ENCODE measurements at places on chromosomes 16 and 17. TPM values are rescaled to one million over a fixed set of nuclear protein-coding genes. Genes with fewer than 3 reads are reported as not detected.

ASPHD1 gene
- 1.2 TPM for total RNA-seq

PIRT gene
- not detected for total RNA-seq

SOCS1 gene
- 6.9 TPM for total RNA-seq

TMED6 gene
- total RNA-seq, result 1.5 TPM

DNA sequence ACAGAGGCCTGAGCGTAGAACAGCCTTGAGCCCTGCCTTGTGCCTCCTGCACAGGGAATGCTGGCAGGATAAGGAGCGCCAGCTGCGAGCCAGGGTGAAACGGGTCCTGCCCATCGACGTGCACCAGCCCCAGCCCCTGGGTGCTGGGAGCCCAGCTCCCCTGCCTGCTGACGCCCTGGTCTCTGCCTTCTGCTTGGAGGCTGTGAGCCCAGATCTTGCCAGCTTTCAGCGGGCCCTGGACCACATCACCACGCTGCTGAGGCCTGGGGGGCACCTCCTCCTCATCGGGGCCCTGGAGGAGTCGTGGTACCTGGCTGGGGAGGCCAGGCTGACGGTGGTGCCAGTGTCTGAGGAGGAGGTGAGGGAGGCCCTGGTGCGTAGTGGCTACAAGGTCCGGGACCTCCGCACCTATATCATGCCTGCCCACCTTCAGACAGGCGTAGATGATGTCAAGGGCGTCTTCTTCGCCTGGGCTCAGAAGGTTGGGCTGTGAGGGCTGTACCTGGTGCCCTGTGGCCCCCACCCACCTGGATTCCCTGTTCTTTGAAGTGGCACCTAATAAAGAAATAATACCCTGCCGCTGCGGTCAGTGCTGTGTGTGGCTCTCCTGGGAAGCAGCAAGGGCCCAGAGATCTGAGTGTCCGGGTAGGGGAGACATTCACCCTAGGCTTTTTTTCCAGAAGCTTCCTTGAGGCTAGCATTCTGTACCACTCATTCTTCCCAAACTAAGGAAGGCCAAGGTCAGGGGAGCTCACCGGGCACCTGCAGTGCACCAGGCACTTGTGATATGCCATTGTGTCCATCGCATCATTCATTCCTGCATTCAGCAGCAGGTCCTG, 1.9 kb downstream of the PNMT start:
- peak; percentile 41 for DNase-seq

- no peak for DNase-seq
Measured at GRCh38 chr16:50244504-50245416, 21.6 kb upstream of the ADCY7 start.

- DNase-seq, result no peak
Measured at GRCh38 chr17:82830249-82830661, 9.6 kb downstream of the ZNF750 start.

DNA sequence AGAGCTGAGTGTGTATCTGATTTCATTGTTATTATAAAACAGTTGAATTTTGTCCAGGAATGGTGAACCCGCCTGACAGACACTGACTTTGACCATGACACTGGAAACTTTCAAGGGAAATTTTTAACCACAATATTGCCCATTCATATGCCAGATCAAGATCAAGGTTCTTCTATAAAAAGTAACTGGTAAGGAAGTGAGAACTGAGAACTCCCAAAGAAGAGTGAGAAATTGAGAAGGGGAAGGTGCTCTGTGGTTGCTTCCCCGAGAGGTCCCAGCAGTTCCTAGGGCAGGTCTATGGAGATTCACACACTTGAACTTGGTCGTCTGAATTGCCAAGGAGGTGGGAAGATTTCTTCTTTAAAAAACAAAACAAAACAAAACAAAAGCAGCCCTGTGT, 27.3 kb downstream of the SLC6A4 start:
- no peak for DNase-seq

- peak; percentile 62 for DNase-seq
Measured at GRCh38 chr16:66549284-66550131, at the start of gene TK2. TSS of gene TK2 (minus strand) at chr16:66550122. CDS start at chr16:66550061, 61 bp downstream.

DNA sequence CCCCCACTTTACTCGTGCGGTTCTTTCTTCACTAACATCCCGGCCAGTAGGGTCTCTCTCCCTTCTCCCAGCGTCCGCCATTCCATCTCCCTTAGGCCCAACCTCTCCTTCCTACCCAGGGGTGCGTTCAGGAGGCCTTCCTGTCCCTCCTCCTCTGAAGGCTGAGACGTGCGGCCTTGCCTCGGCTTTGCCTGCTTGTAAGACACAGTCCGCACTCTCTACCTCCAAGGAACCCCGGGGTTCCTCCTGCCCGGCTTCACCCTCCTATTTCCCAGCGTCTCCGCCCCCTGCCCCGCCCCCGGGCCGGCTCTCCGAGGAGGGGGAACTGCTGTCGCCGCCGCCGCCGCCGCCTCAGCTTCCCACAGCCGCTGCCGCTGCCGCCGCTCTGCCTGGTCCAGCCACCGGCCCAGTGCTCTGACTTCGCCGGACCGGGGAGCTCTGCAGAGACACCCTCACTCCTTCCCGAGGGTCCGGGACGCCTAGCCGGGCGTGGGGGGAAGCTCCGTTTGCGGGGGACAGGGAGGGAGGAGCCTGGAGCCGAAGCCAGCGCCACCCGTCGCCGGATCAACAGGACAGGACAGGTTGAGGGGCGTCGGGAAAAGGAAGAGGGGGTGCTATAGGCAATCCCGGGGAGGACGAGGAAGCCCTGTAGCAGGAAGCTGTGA, 1.2 kb upstream of the FGF11 start:
- DNase-seq, result peak; percentile 69

GRCh38 chr16:10859658-10860057, 17.3 kb upstream of the CIITA start:
- DNase-seq, result no peak

GRCh38 chr17:81135505-81136278, 29.6 kb upstream of the PVALEF start:
- no peak for DNase-seq

DNA sequence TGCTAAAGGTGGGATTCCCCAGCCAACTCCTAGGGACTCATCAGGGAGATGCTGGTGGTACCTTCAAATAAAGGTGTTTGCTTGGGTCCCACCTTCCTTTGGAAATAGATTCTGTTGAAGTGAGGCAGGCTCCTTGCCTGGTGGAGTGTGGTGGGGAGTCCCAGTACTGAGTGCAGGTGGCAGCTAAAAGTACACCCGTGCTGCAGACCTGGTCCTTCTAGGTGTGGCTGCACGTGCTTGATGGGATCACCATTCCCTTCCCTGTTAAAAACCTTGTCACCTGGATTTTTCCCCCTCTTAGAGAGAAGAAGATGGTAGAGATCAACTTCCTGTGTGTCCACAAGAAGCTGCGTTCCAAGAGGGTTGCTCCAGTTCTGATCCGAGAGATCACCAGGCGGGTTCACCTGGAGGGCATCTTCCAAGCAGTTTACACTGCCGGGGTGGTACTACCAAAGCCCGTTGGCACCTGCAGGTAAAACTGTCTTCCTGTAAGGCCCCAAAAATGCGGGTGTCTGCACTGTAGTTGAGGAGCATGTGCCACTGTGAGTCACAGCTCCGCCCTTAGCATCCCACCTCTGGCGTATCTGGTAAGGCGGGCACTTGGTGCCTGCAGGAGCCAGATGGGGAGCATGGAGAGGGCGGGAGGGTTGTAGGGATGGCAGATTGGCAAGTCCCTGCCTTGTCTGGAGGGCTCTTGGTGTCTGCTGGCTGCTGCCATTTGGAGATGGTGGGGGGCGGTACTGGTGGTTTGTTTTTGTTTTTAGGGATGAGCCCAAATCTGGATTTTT, 34.0 kb downstream of the PLCD3 start:
- DNase-seq, result no peak

DNA sequence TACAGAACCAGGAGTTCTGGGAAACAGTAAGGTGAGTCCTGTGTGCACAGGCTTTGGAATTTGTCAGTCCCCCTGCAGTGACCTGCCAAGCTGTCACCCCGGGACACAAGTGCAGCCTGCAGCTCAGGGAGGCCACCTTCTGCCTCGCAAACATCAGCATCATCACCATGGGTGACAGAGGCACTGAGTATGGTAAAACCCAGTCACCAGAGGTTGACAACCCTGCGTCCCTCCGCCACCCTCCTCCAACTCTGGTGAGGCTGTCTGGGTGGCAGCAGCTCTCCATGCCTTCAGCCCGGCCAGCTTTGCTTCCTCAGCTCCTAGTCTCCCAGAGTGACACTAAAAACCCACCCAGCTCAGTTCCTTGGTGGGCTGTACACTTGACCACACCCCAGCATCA, 221.0 kb downstream of the CPPED1 start:
- no peak for DNase-seq

DNA sequence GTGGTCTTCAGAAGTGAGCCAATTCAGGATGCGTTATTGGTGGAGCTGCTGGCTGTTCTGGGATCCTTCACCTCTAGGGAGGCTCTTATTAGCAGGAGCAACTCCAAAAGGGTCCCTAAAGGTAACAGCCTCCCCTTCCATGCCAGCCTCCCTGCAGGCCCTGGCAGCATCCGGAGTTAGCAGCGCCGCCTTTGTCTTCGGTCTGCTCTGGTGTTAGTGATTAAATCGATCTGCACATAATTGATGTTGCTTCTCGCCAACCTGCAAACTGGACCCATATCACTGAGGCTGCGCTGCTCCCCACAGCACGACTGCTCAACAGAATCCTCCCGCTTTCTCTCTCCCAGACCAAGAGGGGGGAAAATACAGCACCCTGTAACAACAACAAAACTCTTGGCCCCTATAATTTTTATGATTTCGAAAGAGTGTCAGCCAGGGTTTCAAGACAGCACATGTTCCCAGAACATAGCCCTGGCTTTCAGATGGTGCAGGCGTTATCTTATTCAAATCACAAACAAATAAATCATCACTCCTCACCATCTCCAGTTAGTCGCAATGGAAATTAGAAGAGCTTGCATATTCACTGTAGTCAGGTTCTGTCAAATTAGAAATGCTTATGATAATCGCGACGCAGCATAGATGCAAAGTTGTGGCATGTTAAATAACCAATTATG, 76.0 kb downstream of the IRX3 start:
- DNase-seq, result no peak

DNA sequence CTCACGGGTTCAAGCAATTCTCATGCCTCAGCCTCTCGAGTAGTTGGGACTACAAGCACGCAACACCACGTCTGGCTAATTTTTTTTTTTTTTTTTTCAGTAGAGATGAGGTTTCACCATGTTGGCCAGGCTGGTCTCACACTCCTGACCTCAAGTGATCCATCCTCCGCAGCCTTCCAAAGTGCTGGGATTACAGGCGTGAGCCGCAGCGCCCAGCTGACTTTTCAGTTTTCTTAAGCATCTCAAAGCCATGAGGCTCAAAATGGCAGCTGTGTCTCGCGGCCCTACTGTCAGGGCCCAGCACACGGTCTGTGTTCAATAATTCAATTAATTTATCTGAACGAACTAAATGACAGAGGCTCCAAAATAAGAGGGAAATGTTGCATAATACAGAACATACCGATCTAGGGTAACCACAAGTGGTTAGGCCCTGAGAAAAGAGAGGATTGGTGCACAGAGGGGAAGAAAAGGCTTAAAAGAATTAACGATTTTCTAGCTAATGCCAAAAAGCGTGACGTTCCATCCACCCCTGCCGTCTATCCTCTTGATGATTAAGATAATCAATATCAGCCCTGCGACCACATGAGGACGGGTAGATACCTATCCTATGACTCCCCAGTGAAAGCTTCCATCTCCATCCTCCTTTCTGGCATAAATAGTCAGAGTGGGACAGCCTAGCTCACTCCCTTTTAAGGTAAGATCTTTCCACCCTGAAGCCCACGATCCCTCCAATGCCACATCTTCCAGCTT, 136.9 kb downstream of the SLC39A11 start:
- DNase-seq, result no peak

DNA sequence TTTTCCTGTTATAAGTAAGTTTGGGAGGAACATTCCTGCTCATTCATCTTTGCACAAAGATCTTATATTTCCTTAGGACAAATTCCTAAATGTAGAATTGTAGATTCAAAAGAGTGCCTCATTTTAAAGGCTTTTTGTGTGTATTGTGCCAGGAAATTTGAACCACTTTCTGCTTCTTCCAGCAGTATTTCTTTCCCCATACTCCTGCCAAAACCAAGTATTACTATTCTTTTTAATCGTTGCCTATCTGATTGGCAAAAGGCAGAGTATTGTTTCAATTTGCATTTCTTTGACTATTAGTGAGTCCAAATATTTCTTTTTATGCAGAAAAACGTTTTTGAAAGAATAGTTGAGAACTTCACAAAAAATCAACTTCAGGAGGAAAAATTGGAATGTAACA, 9.3 kb downstream of the ANKS4B start:
- DNase-seq, result no peak

DNA sequence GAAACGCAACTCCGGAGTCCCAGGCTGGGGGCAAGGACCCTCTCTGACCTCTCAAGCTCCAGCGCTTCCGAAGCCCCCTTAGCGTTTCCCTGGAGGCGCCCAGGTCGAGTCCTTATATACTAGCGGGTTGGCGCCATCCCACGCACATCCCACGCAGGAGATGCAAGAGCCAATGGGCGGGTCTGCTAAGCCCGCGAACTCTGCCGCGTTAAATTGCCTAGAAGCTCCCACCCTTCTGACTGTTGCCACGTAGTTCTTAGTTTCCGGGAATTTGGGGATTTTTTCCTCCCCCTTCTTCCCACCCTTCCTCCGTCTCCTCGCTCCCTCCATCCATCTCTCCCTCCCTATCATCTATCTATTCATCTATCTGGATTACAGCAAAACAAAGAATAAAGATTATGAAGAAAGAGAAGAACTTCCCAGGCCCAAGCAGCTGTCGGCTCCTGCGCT, at the start of gene SLFN11:
SLFN11 (minus strand) TSS at position 88 of the 450 bp plus-strand sequence. CDS start 9,814 bp downstream, outside the sequence.
- DNase-seq, result peak; percentile 86

- no peak for DNase-seq
Measured at GRCh38 chr16:15950869-15951268, 1.5 kb downstream of the ABCC1 start.

DNA sequence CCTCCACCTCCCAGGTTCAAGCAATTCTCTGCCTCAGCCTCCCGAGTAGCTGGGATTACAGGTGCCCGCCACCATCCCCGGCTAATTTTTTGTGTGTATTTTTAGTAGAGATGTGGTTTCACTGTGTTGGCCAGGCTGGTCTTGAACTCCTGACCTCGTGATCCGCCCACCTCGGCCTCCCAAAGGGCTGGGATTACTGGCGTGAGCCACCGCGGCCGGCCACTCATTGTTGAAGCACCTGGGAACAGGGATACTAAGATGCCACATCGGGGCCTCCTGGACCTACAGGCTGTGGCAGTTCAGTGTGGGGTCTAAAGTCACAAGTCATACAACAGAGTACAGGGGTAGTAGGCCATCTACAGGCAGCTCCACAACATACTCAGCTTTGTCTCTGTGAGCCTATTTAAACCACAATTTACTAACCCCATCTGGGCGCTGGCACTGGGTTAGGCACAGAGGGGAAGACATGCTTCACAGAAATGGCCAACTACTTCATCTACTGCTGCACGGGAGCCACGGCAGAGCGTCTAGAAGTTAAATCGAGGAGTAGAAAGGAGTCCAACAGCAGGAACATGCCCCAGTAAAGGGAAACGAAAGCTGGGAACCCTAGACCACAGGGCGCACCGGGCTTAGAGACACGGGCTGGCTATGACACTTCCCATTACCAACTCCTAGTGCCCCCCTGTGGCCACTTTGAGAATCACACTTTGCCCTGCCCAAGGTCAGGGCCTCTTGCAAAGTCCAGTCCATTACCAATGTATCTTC, 4.3 kb downstream of the VAMP2 start:
- DNase-seq, result peak; percentile 94
